Posterior vena cava (tissue), 2 donors: ENCODE measurements at places on chromosomes 4 and X. TPM values are rescaled to one million over a fixed set of nuclear protein-coding genes. Genes with fewer than 3 reads are reported as not detected.
A peak's percentile ranks its signal among the peaks of the same experiment; 100 is the strongest.

DNA sequence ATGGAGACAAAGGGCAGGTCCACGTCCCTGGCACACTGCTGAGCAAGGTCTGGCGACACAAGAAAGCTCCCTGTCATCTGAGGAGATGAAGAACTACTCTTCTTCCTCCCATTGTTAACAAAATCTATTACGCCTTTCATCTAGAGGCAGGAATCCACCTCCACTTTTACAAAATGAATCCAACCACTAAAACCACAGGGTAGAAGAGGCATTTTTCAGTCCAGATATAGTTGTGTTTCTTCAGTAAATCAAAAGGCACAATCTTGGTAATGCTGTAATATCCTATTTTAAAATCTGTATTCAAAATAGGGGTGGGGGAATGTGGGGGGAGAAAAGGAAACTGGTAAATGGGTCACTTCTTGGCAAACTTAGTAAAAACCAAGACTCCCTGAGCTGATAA, 101.4 kb downstream of the CDS1 start:
- DNase-seq = no peak

- DNase-seq = no peak
Measured at GRCh38 chr4:123233136-123233768, 163.3 kb upstream of the SPRY1 start.

DNA sequence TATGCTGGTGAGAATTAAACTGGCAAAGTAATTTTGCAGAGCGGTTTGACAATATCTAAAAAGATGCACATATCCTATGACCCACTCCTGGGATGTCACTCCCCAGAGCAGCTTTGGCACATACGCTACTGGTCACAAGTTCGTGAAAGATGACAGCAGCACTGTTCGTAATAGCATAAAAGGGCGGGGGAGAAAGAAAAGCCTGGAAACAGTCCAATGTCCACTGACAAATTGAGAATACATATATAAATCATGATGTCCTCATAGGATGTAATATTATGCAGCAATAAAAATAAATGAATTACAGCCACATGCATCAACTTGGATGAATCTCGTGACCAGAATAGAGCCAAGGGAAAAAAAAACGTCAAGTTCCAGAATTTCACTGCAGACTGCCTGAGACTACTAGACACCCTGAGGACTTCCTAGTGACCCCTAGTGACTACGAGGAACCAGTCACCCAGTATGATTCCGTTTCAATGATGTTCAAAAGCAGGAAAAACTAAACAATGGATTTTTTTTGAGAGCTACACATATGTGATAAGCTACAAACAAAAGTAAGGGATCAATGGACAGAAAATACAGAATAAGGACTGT, 1.8 kb downstream of the PCSK1N start:
- DNase-seq = no peak

- DNase-seq = no peak
Measured at GRCh38 chr4:75037252-75037651, 104.3 kb downstream of the PARM1 start.

DNA sequence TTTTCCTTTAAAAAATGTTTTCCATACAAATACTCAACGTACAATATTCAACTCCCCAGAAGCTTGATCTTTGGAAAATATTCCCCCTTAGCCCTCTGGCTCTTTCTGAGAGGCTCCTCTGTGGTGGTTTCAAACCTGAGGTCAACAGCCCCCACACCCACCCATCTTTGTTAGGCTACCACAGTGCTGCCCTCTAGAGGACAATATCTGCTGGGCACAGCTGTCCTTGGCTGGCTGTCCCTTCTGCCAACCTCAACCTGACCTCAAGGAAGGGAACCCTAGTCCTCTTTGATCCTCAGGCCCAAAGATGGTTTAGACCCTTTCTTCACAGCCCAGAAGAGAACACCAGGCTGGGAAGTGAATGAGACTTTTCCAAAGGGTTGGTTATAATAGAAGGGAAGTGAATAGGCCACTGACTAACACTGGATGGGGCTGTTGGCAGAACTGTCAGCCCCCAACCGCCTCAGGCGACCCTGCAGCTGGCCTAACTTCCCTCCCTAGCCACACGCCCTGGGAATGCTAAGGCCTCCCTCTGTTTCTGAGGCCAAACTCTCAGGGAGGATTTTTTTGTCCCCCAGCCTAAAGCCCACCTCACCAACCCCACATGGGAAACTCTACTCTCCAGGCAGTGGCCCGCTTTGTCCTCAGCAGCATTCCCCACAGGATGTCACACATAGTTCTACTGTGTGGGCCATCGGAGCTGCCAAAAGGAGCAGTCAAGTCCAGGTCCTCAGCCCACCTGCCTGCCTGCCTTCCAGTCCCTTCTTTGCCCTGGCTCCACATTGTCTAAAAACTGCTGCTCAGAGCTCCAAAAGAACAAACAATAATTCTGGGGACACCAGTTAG, 34.3 kb downstream of the NYX start:
- no peak for DNase-seq

- DNase-seq = no peak
Measured at GRCh38 chr4:66863481-66863880, 681.8 kb downstream of the CENPC start.

GRCh38 chr4:76687746-76688448, 210.0 kb downstream of the SOWAHB start:
- no peak for DNase-seq

- no peak for DNase-seq
Measured at GRCh38 chrX:110042496-110042895, 39.6 kb downstream of the TMEM164 start.

DNA sequence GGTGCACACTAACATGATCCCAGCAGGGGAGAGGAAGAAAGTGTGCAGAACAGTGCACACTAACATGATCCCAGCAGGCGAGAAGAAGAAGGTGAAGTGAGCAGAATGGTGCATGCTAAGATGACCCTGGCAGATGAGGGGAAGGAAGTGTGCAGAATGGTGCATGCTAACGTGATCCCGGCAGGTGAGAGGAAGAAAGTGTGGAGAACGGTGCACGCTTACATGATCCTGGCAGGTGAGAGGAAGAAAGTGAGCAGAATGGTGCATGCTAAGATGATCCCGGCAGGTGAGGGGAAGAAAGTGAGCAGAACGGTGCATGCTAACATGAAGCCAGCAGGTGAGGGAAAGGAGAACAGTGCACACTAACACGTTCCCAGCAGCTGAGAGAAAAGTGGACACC, 83.7 kb downstream of the ACOX3 start:
- DNase-seq = peak; percentile 32

- peak; percentile 81 for DNase-seq
Measured at GRCh38 chr4:185128272-185129119, 14.6 kb upstream of the SLC25A4 start.

- DNase-seq = no peak
Measured at GRCh38 chr4:143199503-143199902, 14.8 kb downstream of the USP38 start.

- no peak for DNase-seq
Measured at GRCh38 chr4:122027203-122027602, 75.3 kb upstream of the TRPC3 start.

DNA sequence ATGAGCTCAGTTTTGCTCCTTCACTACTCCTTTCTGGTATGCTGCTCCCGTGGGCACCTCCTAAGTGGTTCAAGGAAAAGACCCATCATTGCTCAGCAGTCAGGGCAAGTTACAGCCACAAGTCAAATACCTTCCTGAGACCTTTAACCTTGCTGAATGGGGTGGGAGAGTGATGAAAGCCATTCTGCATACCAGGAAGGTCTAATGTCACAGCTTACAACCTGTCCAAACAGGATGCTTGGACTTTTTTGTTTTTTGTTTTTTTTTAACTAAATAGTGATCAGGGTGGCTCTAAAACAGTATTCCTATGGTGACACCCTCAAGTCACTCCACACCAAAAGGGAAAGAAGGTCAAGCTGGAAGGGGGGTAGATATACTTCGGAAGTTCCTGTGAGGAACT, 93.1 kb downstream of the GPC3 start:
- DNase-seq = no peak

DNA sequence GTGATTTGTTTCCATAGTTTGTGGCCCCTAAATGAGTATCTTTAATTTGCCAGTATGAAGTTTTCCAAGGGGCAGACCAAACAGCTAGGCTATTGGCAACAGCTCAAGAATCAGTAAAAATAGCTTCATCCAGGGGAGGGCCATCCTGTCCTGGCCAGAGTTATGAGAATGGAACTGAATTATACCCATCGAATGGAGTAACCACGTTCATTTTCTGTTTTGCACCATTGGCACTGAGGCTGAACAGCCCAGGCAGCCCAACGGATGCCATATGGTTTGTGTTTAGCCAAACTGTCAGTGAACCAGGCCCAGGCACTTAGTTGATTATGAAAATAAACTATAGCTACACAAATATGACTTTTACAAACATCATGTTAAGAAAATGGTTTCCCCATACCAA, 17.7 kb upstream of the ASB5 start:
- no peak for DNase-seq

DNA sequence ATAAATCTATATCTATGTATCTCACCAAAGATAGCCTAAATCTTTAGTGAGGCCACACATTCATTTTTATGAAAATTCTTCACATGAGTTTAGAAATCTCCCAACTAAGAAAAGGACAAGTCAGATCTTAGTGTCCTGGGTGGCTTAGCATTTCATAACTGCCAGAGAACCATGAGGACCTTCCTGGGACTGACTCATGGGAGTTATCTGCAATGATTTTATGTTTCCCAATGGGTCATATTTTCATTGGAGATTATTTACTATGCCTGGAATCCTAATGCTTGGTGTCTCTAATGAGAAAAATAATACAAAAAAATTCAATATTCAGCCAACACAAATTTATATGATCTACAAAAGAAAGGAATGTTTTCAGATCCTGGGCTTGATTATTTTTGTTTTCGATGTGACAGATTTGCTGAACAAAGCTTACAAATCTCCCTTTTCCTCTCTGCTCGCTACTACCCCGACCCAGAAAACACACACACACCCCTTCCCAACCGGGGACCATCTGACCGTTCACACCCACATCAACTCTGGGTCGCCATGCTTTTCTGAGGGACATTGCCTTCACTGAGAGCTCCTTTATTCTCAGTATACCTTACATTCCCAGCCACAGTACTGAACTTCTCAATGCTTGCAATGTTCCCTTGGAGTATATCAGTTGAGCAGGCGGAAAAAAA, 40.1 kb downstream of the SORBS2 start:
- no peak for DNase-seq

- no peak for DNase-seq
Measured at GRCh38 chr4:164252286-164252685, 501.6 kb upstream of the SMIM31 start.

- no peak for DNase-seq
Measured at GRCh38 chr4:33453916-33454315, 2733.7 kb downstream of the PCDH7 start.

DNA sequence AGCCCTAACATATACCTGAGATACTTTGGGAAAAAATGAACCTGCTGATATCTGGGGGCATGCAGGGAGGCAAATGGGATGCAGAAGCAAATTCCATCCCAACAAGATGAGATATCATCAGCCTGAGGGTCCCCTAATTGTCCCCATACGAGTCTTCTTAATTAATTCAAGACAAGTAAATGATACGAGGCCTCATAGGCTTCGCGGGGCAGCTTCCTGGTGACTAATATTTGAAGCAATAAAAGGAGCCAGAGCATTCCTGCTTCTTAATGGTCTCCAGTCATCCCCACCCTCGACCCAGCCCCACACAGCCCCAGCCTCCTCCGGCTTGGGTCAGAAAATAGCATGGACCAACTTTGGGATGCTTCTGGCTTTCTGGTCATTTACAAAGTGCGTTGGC, 99.6 kb upstream of the MSX1 start:
- no peak for DNase-seq

DNA sequence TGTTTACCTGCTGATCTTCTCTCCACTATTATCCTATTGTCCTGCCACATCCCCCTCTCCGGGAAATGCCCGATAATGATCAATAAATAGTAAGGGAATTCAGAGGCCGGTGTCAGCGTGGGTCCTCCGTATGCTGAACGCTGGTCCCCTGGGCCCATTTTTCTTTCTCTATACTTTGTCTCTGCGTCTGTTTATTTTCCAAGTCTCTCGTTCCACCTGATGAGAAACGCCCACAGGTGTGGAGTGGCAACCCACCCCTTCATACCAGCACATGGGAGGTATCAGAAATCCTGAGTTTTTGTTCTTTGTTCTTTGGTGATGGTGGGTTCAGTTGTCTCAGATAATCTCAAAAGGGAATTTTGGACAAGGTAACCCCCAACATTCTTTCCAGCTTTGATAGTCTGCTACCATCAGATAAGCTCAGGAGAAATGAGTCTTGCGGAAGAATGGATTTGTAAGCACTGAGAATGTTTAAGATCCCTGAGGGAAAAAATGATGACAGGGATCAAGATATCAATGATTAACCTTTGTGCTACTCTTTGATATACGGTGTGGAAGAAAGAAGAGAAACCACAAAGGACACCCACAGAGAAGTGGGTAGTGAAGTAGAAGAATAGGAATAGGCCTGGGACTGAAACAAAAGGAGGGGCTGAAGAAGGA, 117.9 kb downstream of the CEP44 start:
- DNase-seq = no peak

GRCh38 chrX:70494441-70494840, 49.8 kb downstream of the DLG3 start:
- no peak for DNase-seq

DNA sequence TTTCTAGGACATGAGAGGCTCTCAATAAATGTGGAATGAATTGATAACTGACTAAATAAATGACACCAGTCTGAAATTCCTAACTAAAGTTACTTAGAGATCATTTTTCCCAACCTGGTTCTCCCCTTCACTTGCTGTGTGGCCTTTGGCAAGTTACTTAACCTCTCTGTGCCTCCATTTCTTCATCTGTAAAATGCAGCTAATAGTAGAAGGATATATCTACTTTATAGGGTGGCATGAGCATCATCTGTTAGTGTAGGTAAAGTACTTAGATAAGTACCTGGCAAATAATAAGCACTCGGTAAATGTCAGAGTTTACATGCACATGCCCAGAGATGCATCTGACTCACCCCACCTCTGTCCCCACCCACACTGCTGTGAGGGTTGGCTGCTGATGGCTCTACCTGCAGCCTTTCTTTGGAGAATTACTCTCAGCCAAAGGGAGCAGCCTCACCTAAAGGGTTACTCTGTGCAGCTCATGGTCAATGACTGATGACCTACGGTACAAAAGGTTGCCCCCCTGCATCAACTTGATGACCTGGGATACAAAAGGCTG, 139.3 kb downstream of the CHIC2 start:
- no peak for DNase-seq

GRCh38 chr4:86641516-86642090, 47.5 kb downstream of the PTPN13 start:
- no peak for DNase-seq

DNA sequence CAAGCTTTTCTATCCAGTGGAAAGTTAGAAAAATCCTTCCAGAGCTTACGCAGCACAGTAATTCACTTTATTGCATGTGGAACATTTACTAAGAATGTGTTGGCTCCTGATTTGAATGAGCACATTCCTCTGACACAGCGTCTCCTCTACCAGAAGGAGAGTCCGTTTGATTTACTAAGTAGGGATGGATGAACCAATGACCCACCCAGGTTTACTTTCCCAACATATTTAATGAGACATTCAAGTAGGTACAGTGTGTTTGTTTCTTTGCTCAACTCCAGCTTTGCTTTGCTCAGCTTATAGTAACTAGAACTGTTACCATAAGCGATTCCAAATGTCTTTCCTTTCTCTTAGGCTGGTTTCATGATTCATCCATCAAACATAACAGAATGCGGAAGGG, 161.7 kb downstream of the SMARCA1 start:
- DNase-seq = no peak

Gene MAGEA11
- not detected for total RNA-seq

Gene ERAS
- total RNA-seq = not detected

Gene NXF3
- 3.1 TPM for total RNA-seq

Gene GLRB
- 3.9 TPM for total RNA-seq

Gene USP17L13
- not detected for total RNA-seq

Gene PRKG2
- 2.2 TPM for total RNA-seq

Gene BEX1
- 0.76 TPM for total RNA-seq

Gene SUPT20HL2
- total RNA-seq = 0.76 TPM
